ENCODE measurements at places on chromosomes 11 and 22. TPM values are rescaled to one million over a fixed set of nuclear protein-coding genes. Genes with fewer than 3 reads are reported as not detected.

DNA sequence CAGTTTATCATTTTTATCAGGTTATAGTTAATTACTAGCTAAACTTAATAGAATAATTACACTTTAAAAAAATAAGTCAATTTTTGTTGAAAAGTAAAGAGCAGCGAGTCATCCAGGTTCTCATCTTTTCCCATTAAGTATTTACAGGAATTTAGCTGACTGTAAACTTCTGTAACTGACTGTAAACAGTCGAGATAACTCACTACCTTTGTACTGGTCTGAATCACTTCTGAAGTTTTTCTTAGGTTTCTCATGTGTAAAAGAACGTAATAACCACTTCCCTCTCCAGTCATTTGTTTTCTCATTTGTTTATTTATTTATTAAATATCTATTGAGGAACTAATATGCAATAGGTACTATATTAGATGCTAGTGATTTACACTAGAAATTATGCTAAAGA, 270.8 kb downstream of the DYNC2H1 start:
- DNase-seq: no peak

DNA sequence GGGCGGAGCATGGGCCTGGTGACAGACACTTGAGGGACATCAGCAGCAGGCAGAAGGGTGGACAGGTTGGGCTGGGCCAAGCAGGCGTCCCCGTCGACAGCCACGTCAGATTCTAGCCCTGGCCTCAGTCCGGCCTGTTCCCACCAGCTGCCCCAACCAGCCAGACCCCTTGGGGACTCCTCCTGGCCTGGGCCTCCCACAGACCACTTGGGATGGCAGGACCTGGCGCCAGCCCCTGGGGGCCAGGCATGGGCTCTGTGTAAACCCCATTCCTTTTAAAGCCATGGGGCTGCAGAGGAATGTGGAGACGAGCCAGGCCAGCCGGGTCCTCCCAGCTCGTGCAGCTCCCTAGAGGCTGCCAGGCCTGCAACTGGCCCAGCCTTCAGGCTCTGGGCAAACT, 4.7 kb upstream of the SUSD2 start:
- DNase-seq: no peak

- no peak for DNase-seq
Measured at GRCh38 chr11:71245601-71246391, 6.6 kb downstream of the SHANK2 start.

Gene CTSF
- total RNA-seq: 5.8 TPM

- peak; percentile 17 for DNase-seq
Measured at GRCh38 chr22:40898850-40899357, 37.0 kb upstream of the DNAJB7 start.

DNA sequence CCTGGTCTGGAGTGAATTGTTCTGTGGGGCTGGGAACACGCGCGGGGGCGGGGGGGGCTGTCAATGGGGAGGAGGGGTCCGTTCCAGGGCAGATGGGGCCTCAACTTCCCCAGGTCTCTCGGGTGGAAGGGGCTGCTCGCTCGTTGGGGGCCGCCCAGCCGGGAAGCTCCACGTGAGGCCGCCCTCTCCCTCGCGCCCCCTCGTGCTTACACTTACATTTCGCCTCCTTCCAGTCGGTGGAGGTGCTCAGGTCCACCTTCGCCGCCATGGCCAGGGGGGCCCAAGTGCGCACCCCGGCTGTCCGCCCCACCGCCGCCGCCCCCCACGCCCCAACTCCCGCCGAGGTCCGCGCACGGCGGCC, 452 bp downstream of the MACROD1 start:
- DNase-seq: no peak

DNA sequence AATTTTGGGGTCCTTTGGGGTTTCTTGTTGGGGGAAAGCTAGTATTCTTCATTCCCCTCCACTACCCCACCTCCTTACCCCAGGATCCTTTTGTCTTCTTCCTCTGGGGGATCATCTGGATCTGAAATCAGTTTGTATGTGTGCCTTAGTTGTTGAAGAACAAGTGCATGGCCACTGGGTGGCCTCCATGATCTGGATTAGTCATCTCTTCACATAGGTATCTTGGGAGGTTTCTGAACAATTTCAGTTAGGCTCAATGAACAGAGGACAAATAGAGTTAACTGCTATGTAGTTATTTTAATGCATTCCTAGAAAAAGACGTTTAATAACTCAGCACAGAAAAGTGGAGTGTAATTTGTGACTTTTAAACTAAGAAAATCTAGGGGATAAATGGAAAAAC, 7.1 kb upstream of the VWA5A start:
- no peak for DNase-seq

DNA sequence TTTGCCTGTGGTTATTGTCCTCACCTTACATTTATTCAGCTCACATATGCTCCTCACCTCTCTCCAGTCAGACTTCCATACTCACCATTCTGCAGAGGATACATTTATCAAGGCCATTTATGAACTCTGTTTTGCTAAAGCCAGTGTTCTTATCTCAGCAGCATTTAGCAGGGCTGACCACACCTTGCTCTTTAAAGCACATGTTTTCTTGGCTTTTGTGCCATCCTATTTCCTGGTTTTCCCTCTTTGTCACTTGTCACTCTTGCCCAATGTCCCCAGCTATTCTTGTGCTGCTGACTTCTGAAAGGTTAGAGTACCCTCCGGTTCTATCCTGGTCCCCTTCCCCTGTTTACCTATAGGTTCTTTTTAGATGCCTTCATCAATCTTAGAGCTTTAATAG, 446.6 kb downstream of the NELL1 start:
- DNase-seq: peak; percentile 7

Gene GRAP2
- total RNA-seq: 3.4 TPM

Gene ABCG4
- 0.85 TPM for total RNA-seq

GRCh38 chr22:46969491-46969890, 207.0 kb downstream of the TBC1D22A start:
- DNase-seq: no peak

GRCh38 chr11:129453293-129453721, 77.7 kb downstream of the BARX2 start:
- DNase-seq: no peak

Data from mucosa of descending colon (tissue), 3 donors.